ENCODE measurements at places on chromosomes 6 and 20. TPM values are rescaled to one million over a fixed set of nuclear protein-coding genes. Genes with fewer than 3 reads are reported as not detected.

BHLHE23 gene
- total RNA-seq = not detected

ENPP4 gene
- total RNA-seq = 18.2 TPM

FAM83B gene
- 13.6 TPM for total RNA-seq

AIF1 gene
- 54.1 TPM for total RNA-seq

DNA sequence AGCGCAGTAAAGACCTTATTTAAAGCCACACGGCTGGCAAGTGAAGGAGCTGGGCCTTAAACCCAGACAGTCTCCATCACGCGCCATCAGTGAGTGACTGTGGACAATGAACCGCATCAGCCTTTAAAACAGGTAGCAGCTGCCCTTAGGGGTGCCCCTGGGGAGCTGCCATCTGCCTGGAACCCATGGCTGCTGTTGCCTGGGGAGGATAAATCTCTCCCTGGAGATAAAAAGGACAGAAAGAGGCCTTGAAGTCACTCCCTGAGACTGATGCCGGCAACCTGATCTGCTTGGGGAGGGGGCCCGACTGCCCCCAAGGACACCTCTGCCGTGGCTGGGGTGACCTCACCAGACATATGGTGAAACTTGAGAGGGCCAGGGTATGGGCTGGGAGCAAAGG lies 73.5 kb downstream of the PREX1 start:
- no peak overlapping the region for H3K27ac ChIP-seq
- no peak overlapping the region for H3K4me3 ChIP-seq
- DNase-seq = no peak
- H3K27me3 ChIP-seq = no peaks in the 10 kb centered on the region
- no peaks in the 10 kb centered on the region for H3K36me3 ChIP-seq

- H3K4me3 ChIP-seq = no peak overlapping the region
- no peaks in the 10 kb centered on the region for H3K4me1 ChIP-seq
- H3K27me3 ChIP-seq = no peaks in the 10 kb centered on the region
- no peaks in the 10 kb centered on the region for H3K36me3 ChIP-seq
These were observed 24.4 kb downstream of the QKI start for GRCh38 chr6:163438940-163439335.

MYLK2 gene
- total RNA-seq = not detected

DNA sequence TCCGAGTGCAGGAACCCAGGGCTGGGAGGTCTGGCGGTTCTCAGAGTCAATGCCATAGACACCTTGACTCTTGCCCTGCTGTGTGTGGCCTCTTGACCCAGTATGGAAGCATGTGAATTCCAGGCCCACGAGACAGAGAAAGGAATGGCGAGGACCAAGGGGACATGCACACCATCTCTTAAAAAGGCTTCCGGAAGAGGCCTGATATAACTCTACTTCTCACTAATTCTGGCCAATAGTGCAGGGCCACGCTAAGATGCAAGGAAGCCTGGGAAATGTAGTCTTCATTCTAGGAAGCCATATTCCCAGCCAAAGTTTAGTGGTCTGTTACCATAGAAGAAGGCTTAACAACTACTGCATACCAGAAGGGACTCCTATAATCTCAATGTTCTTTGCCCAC lies 177.0 kb upstream of the KCNG1 start:
- no peaks in the 10 kb centered on the region for H3K4me1 ChIP-seq
- DNase-seq = no peak
- no peak overlapping the region for H3K4me3 ChIP-seq
- no peak overlapping the region for H3K27ac ChIP-seq
- H3K27me3 ChIP-seq = no peaks in the 10 kb centered on the region
- H3K36me3 ChIP-seq = no peaks in the 10 kb centered on the region

DNA sequence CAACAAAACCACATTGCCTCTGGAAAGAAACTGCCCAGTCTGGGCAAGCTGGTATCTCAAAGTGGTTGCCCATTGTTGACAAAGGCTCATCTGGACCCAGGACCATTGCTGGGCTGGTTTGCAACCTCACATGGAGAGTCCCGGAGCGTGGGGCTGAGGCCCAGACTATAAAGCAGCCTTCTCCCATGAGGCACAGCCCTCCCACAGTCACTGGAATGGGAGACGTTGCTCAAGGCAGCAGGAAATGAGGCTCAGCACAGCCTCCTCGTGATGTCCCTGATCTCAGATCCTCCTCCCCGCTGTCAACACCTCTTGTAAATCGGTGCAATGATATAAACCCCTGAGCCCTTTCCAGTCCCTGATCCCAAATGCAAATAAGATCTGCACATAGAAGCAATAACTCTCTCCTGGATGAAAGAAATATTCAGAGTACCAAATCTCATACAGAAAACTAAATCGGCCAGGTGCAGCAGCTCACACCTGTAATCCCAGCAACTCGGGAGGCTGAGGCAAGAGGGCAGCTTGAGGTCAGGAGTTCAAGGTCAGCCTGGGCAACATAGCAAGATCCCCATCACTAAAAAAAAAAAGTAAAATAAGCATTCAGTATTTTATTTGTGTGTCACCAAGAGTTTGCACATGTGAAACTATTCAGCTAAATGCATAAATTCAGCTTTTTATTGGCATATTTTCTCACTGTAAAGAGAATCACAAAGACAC lies 103.0 kb upstream of the RREB1 start:
- no peak overlapping the region for H3K4me3 ChIP-seq
- DNase-seq = no peak
- no peaks in the 10 kb centered on the region for H3K4me1 ChIP-seq
- H3K27me3 ChIP-seq = no peaks in the 10 kb centered on the region
- H3K36me3 ChIP-seq = no peaks in the 10 kb centered on the region

DNA sequence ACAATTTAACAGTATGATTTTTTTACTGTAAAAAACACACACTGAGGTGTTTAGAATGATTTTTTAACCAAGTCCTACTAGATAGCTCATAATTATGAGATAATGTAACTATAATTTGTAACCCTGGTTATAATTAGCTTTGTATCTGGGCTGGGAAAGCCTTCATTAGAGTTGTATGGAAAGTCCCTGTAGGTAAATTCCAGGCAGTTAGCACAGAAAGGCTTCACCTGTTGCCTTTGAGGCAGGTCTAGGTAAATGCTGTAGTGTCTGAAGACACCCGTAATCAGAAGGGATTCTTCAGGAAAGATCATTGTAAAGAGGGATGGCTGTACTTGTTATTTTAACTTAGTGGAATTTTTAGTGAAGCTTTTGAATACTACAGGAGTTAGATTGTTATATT lies 1.9 kb downstream of the TMEM200A start:
- H3K27me3 ChIP-seq = no peaks in the 10 kb centered on the region
- no peaks in the 10 kb centered on the region for H3K36me3 ChIP-seq
- no peak overlapping the region for H3K27ac ChIP-seq
- H3K4me1 ChIP-seq = no peaks in the 10 kb centered on the region
- DNase-seq = no peak
- no peak overlapping the region for H3K4me3 ChIP-seq

GRCh38 chr6:90263633-90264032 lies 33.0 kb downstream of the BACH2 start:
- no peak overlapping the region for H3K4me3 ChIP-seq
- H3K27me3 ChIP-seq = no peaks in the 10 kb centered on the region
- no peak for DNase-seq

DNA sequence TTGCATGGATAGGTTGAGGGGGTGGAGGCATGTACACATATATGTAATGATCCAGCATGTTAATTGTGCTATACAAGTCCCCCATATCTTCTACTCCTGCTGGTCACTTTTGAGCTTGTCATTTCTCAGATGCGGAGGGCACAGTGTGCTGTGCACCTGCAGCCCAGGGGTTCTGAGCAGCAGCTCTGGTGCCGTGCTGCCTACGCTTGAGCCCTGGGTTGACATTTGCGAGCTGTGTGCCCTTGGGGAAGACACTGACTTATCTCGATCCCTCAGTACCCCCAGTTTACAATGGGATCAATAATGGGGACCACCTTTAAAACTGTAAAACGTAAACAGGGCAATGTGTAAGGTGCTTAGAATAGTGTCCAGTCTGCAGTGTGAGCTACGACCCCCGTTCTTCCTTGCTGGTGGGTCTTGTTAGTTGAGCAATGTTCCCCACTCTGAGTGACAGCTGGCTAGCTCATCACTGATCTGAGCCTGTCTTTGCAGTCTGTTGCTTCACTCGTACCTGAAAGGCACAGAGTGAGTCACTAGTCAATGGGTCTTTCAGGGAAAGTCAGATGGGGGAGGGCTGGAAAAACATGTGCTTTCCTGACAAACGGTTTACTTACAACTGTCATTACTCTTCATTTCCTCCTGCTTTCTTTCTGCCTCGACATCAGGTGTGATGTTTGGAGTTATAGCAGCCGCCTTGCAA lies 91.7 kb downstream of the SLC2A10 start:
- no peak for DNase-seq
- H3K36me3 ChIP-seq = no peaks in the 10 kb centered on the region
- H3K27ac ChIP-seq = no peak overlapping the region
- H3K27me3 ChIP-seq = no peaks in the 10 kb centered on the region

GRCh38 chr6:42978839-42979522 lies at the start of gene PEX6:
Gene PEX6 (minus strand): TSS chr6:42979181. CDS start chr6:42979150, 31 bp downstream.
- peak; percentile 87 for DNase-seq
- peak within 1 kb of the TSS; percentile 97 for H3K4me3 ChIP-seq
- H3K4me1 ChIP-seq = no peaks in the 10 kb centered on the region
- H3K27me3 ChIP-seq = no peaks in the 10 kb centered on the region
- peak within 1 kb of the TSS; percentile 94 for H3K27ac ChIP-seq

DNA sequence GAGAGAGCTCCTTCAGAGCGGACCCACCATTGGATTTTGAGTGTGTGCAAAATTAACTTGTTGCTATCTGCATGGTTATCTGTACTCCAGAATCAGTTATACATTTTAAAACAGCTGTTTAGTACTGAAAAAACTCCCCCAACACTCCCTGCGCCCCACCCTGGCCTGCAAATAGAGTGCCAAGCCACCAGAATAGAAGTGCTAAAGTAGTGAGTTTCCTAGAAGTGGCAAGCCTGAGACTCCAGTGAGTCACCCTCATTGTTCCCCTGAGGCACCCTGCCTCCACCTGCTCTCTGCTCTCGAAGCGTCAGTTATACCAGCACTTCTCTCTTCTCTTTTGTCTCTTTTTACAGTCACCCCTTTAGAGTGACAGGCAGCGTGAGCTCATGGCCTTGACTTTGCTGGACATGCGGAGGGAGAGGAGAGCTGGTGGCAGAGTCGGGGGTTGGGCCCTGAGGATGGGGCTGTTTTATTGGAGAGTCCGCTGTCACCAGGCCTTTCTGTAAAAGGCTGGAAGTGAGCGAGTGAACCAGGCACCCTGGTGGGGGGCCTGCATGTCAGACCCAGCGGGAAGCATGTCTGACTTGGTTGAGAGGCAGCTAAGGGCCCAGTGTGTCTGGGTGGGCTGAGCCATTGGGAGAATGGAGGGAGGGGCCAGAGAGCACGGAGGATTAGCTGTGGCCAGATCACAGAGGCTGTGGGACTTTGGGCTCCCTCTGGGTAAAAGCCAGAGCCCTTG lies 10.4 kb downstream of the IGF2R start:
- DNase-seq = no peak
- H3K27me3 ChIP-seq = no peaks in the 10 kb centered on the region
- peak overlapping the region; percentile 59 for H3K27ac ChIP-seq

EPPIN gene
- not detected for total RNA-seq

ZNF165 gene
- total RNA-seq = 2.0 TPM

KIF25 gene
- total RNA-seq = not detected

- no peaks in the 10 kb centered on the region for H3K36me3 ChIP-seq
- H3K4me1 ChIP-seq = no peaks in the 10 kb centered on the region
- no peak for DNase-seq
- no peaks in the 10 kb centered on the region for H3K27me3 ChIP-seq
- no peak overlapping the region for H3K4me3 ChIP-seq
- no peak overlapping the region for H3K27ac ChIP-seq
These were observed 235.7 kb downstream of the MYLK4 start for GRCh38 chr6:2514965-2515543.

MLN gene
- not detected for total RNA-seq

KCNB1 gene
- total RNA-seq = 5.1 TPM

TRIM10 gene
- total RNA-seq = not detected

DNA sequence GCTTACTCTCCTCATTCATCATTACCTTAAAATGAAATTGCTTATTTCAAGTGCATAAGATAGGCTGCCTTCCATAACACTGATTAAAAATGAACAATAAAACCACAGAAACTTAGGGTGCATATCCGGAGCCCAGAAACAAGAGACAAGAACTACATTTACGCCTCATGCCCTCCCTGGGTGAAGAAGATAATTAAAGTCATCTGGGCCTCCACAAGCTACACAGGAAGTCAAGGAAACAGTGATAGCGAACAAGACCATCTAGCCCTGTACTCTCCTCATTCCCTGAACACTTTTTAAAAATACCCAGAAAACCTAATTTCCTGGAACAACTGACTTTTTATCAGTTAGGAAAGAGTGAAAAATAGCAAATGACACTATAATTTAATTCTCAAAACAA lies 6.3 kb downstream of the SOD2 start:
- peak overlapping the region; percentile 95 for H3K4me3 ChIP-seq
- no peak for DNase-seq
- peaks cover 6% of the 10 kb centered on the region for H3K4me1 ChIP-seq
- H3K27me3 ChIP-seq = no peaks in the 10 kb centered on the region

DNA sequence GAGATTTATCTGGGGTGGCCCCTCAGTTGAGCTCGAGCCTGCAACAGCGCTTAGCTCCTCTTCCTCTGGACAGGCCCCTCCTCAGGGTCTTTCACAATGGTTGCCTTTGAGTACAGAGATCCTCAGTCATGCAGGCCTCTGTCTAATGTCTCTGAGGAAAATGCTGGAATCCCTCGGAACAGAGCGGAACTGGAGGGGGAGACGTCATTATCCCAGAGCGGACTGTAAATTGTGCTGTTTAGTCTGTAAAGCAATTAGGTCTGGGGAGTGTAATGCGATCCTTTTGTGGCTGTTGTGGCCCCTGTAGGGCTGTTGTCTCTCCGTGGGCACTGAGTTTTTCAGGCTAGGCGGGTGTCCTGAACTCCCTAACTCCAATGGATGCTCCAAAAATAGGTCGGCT lies 15.0 kb upstream of the DAAM2 start:
- H3K27me3 ChIP-seq = no peaks in the 10 kb centered on the region
- no peak for DNase-seq
- H3K36me3 ChIP-seq = no peaks in the 10 kb centered on the region

DNA sequence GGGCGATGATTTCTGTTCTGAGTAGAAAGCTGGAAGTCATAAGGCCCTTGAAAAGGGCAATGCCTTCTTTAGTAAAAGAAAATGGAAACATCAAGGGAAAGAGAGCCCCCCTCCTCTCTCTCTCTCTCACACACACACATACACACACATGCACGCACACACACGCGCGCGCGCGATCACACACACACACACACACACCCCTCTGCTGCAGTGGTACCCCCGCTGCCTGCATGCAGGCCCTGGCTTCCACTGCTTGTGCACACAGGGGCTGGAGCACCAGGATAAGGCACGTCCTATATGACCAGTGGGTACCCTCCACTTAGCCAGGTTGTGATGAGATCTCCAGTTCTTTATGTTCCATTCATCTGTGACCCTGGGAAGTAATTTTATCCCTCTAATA lies 300.9 kb downstream of the SLC35F1 start:
- no peaks in the 10 kb centered on the region for H3K4me1 ChIP-seq
- no peaks in the 10 kb centered on the region for H3K36me3 ChIP-seq
- no peak overlapping the region for H3K27ac ChIP-seq
- no peaks in the 10 kb centered on the region for H3K27me3 ChIP-seq
- no peak overlapping the region for H3K4me3 ChIP-seq
- no peak for DNase-seq

Data from breast epithelium (tissue), 4 donors.